ENCODE measurements at places on chromosomes 3 and 15.

- DNase-seq: no peak
Observed at GRCh38 chr3:37853691-37854413, 7.8 kb upstream of the CTDSPL start.

DNA sequence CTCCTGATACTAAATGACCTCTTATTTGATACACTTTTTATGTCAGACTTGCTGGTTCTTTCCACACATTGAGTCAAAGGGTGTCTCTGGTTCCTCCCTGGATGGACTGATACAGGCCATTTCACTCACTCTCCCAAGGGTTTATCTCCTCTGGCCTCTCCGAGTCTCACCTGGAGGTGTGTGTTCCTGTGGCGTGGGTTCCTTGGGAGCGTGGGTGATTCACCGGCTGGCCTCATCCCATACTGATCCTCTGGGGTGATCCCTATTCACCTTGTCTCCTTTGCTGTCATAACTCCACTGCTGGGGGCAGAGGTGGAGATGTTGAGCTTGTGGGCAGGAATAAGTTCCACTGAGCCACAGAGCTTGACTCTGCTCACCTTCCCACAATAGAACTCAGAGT, 61.1 kb downstream of the ST6GAL1 start:
- DNase-seq: no peak

DNA sequence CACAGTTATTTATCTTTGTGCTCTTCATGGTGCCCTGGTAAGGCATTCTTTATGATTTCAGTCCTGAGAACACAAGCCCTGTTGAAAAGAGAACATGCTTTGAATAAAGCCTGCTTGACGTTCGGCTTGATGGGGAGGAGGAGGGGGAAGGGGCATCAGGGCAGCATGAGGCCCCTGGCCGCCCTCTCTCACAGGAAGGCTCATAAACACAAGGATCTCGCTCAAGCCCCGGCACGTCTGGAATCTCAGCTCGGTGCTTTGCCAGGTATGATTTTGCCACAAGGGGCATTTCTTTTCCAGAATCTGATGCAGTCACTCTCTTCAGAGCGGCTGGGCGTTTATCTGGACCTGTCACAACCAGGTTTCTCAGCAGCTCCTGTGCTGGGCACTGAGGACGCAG, 129.4 kb downstream of the DNAJB8 start:
- DNase-seq: no peak

DNA sequence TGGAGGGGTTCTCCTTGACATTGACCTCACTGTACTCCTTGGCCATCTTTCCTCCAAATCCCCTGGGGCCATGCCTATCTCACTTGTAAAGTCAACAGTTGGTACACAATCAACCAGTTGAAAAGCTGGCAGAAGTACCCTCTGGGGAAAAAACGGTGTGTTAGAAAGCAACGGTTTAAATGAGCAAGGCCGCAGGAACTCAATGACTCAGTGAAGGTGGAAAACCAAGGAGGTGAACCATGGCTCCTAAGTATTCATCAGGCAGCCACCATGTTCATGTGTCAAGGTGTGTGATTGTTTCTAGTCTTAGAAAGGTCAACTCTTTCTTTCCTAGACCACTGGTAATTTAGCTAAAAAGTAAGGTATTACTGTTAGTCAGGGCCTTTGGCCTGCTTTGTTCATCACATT, 130.9 kb upstream of the SATB1 start:
- no peak for DNase-seq

Measured in HS-5 (cell line).